8988T (cell line): ENCODE measurements at places on chromosomes 16 and 17.

- no peak for DNase-seq
Observed at GRCh38 chr16:81349608-81350305, 35.0 kb downstream of the GAN start.

DNA sequence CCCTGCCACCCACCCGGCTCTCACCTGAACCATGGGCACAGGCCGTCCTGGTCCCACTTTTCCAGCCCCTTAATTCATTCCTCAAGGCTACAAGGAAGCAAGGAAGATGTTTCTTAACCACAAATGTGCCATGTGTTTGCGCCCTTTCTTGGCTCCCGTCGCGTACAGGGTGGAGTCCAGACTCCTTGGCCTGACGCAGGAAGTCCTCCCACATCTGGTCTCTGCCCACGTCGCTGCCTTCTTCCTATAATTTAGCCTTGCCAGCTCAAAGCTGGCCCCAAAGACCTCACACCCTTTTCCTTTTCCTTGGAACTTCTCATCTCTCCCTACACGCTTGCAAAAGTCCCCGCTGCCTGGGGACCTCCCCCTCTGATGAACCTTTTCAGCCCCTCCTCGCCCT lies 38.8 kb upstream of the BHLHA9 start:
- no peak for DNase-seq

DNA sequence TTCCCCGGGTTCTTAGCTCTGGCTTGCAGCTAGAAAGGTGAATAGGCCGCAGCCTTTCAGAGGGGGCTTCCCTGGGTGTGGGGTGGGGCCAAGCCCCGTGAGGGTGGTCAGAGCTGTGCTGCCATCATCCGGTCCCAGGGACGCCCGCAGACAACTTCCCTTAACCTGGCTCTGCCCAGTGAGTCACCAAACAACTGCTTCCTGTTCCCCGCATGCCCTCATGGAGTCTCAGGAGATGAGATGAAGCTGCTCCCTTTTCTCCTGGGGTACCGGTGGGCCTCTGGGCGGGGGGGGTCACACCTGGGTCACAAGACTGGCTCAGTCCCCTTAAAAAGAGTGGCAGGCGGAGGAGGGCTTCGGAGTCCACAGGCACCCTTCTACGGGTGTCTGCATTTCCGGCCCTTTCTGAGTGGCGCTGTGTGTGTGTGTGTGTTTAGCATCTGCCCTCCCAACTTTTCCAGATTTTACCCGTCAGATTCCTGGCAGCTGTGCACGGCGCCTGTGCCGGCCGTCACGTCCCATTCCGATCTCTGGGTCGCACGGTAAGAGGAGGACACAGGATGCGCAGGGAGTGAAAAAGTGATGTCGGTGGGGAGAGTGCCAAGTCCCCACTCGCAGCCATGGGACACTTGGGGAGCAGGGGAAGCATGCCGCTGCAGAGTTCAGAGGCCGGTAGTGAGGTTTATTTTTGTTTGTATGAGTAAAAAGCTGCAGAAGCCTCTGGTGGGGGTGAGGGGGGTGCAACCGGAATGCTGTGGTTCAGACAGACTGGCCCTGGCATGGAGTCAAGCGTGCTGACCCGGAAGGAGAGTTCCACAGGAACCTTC lies 16.8 kb downstream of the HIC1 start:
- no peak for DNase-seq

- peak; percentile 84 for DNase-seq
Observed at GRCh38 chr17:50426814-50427787, 1.1 kb downstream of the ACSF2 start.

GRCh38 chr16:73177729-73178295 lies 129.9 kb upstream of the ZFHX3 start:
- no peak for DNase-seq

DNA sequence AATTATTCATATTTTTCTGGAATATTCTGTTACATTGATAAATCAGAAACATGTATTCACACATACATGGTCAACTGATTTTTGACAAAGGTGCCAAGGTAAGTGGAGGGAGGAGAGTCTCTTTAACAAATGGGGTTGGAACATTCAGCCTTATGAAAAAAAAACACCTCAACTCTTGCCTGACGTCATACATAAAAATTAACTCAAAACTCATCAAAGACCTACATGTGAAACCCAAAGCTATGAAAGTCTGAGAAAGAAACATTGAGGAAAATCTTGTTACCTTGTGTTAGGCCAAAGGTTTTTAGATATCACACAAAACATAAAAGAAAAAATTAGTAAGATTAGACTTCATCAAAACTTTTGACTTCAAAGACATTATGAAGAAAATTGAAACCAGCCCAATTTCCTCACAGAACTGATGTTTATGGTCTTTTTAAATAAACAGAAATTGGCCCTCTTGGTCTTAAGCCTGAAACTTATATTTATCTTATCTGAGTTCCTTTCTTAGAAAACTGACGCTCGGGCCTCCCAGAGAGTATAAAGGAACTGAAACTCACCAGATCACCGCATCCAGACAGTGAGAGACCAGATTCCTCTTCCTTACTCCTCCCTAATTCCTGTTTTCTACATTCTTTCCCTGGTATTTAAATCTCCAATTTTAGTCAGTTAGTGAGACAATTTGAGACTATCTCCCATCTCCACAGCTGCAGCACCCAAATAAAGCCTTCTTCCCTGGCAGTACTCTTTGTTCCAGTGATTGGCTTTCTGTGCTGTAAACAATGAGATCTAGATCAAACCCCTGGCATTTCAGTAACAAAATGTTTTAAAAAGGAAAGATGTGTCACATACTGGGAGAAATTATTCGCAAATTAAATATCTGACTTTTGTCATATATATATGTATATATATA lies 4.0 kb downstream of the HYDIN start:
- DNase-seq, result no peak

DNA sequence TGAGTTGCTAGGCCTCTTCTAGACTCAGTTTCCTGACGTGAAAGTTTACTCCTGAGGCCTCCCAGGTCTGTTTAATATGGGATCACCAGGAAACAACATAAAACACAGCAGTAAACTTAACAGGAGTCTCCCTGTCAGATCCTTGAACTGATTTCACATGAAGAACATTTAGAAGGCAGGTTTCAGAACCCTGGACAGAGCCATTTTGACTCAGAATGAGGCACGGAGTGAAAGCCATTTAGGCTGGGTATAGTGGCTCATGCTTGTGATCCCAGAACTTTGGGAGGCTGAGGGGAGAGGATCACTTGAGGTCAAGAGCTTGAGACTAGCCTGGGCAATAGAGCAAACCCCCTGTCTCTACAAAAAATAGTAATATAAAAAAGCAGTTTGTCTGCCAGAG lies 289.1 kb downstream of the CA10 start:
- DNase-seq, result no peak

GRCh38 chr17:79042421-79043190 lies 18.6 kb downstream of the C1QTNF1 start:
- DNase-seq, result peak; percentile 74

- no peak for DNase-seq
Observed at GRCh38 chr16:78815713-78816112, 716.3 kb downstream of the WWOX start.

GRCh38 chr16:62738666-62739460 lies 702.6 kb upstream of the CDH8 start:
- no peak for DNase-seq

GRCh38 chr16:31696968-31697743 lies 169.5 kb downstream of the AHSP start:
- no peak for DNase-seq
